ENCODE measurements at places on chromosomes 2 and 18.
A peak's percentile ranks its signal among the peaks of the same experiment; 100 is the strongest.

DNA sequence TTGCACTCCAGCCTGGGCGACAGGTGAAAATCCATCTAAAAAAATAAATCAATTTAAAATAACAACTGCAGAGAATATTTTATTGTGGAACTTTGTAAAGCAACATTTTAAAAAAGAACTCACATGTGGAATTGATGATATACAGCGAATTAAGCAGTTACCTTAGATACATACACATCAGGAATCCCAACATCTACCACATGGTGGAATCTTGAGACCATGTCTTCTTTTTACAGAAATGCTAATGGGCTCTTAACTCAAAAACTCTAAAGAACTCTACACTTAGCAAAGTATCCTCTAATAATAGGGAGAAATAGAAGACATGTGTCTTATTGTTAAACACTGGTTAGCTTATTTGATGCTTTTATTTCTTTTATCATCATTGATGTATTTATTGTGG, 373.6 kb downstream of the CDH7 start:
- no peak for DNase-seq

DNA sequence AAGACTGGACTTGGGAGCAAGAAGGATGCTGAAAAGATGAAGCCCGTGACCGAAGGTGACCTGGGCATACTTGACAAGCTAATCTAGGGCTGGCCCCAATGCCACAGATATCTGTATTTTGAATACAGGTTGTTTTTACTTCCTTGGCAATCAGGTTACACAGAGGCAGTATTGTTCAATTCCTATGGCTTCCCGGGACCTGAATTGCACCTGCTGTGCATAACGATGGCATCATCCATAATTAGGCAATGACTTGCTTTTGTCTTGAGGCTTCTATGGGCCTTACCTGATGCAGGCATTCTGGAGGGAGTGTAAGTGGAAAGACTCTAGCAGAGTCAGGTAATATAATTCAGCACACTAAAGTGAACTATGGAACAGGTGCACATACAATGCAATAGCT, 60.6 kb upstream of the CUL3 start:
- no peak for DNase-seq

DNA sequence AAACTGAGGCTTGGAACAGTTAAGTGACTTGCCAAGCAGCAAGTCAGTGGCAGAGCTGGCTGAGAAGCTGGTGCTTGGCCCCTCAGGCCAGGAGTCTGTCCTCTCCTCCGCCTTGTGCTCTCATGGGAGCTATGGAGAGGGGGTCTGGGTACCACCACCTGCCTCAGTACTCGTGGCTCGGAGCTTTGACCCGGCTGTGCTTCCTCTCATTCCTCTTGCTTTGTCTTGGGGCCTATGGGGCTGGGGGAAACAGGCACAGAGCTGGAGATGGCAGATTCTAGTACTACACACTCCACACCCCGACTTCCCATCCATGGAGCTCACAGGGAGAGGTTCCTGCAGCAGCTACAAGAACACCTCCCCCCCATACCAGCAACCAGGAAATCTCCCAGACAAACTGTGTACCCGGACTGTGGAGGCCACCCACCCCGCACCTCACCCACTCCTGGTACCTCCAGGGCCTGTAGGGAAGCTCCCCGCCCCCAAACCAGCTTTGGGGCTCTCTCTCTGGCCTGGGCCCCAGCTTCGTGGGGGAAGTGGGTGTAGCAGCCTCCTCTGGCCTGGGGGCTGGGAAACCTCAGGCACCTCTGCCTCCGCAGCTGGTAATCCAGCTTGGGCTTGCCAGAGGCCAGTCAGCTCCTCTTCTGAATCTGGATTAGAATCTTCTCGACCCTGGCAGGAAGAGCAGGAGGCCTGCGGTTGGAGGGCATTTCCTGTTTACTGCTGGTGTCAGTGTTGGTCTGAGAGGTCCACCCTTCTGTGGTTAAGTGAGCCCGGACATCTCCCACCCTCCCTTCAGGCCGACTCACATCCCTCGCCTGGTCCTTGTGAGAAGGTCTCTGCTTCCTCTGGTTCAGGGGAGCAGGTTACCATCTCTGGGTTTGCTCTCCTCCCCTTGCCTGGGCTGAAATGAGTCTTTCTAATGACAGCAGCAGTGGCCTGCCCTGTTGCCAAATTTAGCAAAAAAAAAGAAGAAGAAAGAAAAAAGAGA, 22.3 kb upstream of the RHOB start:
- no peak for DNase-seq

DNA sequence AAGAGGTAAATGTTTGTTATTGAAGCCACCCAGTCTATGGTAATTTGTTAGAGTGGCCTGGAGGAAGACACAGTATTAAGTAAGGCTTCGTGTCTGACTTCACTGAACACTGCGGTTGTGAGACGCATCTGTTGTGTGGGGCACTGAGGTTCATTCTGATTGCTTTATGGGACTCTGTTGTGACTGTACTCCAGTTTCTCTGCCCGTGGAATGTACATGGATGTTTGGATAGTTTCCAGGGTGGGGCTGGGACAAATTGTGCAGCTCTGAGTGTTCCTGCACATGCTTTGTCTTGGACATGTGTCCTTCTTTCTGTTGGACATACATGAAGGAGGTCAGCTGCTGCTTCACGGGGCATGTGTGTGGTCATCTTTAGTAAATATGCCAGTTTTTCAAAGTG, 58.6 kb downstream of the ODC1 start:
- no peak for DNase-seq

GRCh38 chr2:174633623-174633930, 36.0 kb upstream of the WIPF1 start:
- no peak for DNase-seq

DNA sequence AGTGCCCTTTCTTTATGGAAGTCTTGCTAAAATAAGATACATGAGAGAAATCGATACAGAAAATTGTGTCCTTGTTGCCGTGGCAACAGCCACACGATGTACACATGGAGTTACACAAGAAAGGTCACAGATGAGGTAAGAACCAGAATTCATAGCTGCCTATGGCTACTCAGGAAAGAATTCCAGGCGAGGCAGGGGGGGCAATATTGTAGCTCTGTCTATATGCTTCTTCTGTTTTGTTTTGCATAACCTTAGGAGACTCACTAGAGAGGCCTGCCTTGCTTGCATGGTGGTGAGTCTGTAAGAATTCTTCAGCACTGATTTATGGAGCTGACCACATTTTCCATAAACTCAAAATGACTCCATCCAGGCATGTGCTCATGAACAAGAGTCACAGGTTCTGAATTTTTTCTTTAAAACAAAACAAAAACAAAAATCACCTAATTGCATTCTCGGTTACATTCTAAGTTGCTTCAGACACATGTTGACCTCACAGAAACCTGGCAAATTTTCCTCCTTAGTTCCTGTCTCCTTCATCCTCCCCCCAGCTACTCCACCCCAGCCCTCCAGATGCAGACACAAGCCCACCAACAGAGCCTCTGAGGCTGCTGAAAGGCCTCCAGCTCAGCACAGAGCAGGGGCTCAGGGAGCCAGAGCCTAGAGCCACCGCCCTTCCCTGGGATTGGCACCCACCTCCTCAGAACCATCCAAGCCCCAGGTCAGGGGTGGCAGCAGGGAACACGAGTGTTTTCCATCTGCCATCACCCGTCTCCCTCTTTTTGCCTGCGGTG, 183.5 kb downstream of the ANTXR1 start:
- peak; percentile 32 for DNase-seq

- DNase-seq = no peak
Measured at GRCh38 chr2:205324355-205324754, 357.9 kb upstream of the NRP2 start.

DNA sequence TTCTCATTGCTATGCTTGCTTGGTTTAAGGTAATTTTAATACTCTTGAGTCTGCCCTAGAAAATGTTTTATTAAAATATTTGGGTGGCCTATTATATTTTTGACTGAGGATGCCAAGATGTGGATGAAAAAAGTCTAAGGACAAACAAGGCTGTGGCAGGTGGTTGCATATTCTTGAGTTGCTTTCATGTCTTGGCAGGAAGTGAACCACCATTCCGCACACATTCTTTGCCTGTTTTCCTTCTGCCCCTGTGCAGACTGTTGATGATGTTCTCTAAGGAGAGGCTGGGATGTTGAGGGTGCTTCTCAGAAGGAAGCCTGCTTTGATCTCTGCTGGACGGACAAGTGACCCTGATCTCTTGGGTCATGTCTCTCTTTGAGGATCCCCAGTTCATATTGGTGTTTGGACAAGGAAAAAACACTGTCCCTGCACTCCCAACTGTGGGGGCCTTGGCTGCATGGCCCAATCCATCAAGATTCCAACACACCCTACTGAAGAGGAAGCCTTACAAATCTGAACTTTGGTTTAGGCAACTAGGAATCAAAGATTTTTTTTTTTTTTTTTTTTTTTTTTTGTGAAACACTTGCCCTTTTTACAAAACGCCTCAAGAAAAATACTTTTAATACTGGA, 45.0 kb upstream of the CD28 start:
- DNase-seq = no peak

DNA sequence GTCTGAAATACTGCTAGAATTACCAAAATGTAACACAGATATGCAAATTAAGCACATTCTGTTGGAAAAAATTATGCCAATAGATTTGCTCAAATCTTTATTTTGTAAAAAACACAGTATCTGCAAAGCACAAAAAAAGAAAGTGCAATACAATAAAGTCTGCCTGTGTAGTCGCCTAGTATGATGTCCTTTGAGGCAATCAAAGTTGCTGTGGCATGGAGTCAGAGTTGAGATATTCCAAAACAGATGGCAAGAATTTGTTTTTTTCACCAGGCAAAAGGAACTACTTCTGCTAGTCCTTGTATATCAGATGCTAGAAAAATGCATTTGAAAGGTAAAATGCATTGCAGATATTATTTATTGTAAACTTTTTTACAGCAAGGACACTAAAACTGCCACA, 531.3 kb upstream of the TMEFF2 start:
- DNase-seq = no peak

DNA sequence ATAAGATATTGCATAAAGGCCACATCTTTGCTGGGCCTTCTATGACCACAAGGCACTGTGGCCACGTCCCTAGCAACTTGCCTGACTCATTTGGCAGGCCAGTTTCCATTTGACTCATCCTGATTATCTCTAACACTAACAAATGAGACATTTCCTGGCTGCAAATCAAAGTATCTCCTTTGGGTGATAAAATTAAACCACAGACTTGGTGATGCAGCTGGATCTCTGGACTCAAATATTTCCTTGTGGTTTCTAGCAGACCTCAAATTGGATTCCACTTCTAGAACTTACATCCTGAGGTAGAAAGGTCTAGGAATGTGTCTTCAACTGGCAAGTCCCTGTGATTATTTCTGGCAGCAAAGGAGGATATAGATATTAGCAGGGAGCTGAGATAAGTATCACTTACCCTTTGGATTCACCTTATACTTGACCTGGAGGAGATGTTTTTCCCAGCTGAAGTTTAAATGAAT, 167.9 kb upstream of the NXPH2 start:
- DNase-seq = no peak

Measured in left lung (tissue), 14 donors.